Bronchial smooth muscle cell (primary cell): ENCODE measurements at places on chromosomes 4 and X. TPM values are rescaled to one million over a fixed set of nuclear protein-coding genes. Genes with fewer than 3 reads are reported as not detected.

The MAD2L1 gene
- total RNA-seq: 1.2 and 4.7 TPM in 2 replicates

The AR gene
- 4.7 and 5.0 TPM in 2 replicates for total RNA-seq

The RAI2 gene
- total RNA-seq: 0.69 and 1.1 TPM in 2 replicates

The CT45A3 gene
- total RNA-seq: not detected in 2 replicates

The NXF2B gene
- not detected in 2 replicates for total RNA-seq

The MAGEB1 gene
- not detected in 2 replicates for total RNA-seq

The FAM114A1 gene
- total RNA-seq: 229 and 375 TPM in 2 replicates

The CNGA1 gene
- total RNA-seq: not detected in 2 replicates

The RASSF6 gene
- under 0.01 TPM in 1 of 2 replicates, not detected in the other for total RNA-seq

The CXorf49 gene
- total RNA-seq: not detected in 2 replicates

The HMGN5 gene
- 0.52 and 1.1 TPM in 2 replicates for total RNA-seq

The RAB40AL gene
- 0.09 and 0.32 TPM in 2 replicates for total RNA-seq

The ARSJ gene
- total RNA-seq: 14.7 and 17.0 TPM in 2 replicates

The PALLD gene
- 48.2 and 62.4 TPM in 2 replicates for total RNA-seq

The LDB2 gene
- total RNA-seq: 191 and 428 TPM in 2 replicates

The RTL3 gene
- under 0.01 TPM in 1 of 2 replicates, not detected in the other for total RNA-seq

The XAGE1B gene
- not detected in 2 replicates for total RNA-seq

The SOWAHB gene
- total RNA-seq: not detected in 2 replicates

The SLC26A1 gene
- total RNA-seq: 0.43 and 0.47 TPM in 2 replicates

The TIGD2 gene
- 2.7 and 8.4 TPM in 2 replicates for total RNA-seq

The BST1 gene
- 8.7 and 12.1 TPM in 2 replicates for total RNA-seq

The DGAT2L6 gene
- not detected in 2 replicates for total RNA-seq

The SPANXB1 gene
- total RNA-seq: not detected in 2 replicates
